T-cell (primary cell): ENCODE measurements at places on chromosomes 5 and 9.

DNA sequence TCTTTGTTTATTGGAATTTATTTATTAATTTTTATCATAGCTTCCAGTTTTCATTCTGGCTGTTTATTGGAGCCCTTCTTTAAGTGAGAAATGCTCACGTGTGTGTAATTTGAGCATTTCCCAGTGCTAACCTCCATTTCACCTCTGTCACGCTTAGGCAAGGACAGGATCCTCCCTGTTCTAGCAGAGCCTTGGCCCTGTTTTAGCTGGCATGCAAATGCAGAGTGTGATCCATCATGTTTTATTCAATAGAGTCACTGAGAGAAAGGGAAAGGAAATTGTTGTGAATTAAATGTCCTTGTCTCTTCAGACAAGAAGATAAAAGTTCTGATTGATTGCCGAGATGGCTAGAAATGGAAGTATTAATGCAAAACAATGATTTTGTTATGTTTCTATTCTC is 137.3 kb upstream of the ACO1 start:
- DNase-seq = no peak

- DNase-seq = no peak
These were observed 23.9 kb upstream of the LPCAT1 start for GRCh38 chr5:1547655-1548054.

DNA sequence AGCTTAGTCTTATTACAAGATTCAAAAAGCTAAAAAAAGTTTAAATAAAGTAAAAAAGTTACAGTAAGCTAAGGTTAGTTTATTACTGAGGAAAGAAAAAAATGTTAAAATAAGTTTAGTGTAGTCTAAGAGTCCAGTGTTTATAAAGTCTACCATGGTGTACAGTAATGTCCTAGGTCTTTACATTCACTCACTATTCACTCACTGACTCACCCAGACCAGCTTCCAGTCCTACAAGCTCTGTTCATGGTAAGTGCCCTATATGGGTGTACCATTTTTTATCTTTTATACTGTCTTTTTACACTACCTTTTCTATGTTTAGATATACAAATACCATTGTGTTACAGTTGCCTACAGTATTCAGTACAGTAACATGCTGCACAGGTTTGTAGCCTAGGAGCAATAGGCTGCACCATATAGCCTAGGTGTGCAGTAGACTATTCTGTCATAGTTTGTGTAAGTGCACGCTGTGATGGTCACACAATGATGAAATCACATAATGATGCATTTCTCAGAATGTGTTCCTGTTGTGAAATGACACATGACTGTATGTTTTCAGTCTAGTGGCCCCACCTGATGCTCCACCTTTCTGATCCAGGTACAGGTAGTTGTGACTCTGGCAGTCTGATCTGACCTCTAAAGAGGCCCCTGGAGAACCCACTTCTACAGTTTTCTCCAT is 45.7 kb downstream of the SNX18 start:
- no peak for DNase-seq

GRCh38 chr5:179762781-179763176 is 30.2 kb downstream of the MAML1 start:
- DNase-seq = no peak

DNA sequence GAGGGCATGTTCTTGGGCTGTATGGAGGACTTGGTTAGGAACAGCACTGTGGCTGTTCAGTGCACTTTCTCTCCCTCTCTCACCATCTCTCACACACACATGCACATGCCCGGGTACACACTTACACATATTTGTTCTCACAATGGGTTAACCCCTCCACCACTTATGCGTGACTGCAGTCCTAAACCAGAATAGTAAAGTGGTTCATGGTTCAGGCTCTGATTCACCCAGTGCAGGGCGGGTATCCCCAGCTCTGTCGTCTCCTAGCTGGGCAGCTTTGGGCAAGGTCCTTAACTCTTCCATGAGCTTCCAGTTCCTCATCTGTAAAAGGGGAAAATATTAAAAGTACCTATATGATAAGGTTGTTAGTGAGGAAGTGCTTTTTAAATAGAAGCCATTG is 45.3 kb upstream of the GALNT10 start:
- no peak for DNase-seq

- DNase-seq = no peak
These were observed 31.4 kb downstream of the SRFBP1 start for GRCh38 chr5:121993191-121993590.

- no peak for DNase-seq
These were observed 24.4 kb upstream of the ZSWIM6 start for GRCh38 chr5:61307611-61308010.

GRCh38 chr9:4902135-4902475 is 83.0 kb upstream of the JAK2 start:
- DNase-seq = no peak

GRCh38 chr9:99073347-99073746 is 31.6 kb upstream of the TGFBR1 start:
- DNase-seq = no peak

DNA sequence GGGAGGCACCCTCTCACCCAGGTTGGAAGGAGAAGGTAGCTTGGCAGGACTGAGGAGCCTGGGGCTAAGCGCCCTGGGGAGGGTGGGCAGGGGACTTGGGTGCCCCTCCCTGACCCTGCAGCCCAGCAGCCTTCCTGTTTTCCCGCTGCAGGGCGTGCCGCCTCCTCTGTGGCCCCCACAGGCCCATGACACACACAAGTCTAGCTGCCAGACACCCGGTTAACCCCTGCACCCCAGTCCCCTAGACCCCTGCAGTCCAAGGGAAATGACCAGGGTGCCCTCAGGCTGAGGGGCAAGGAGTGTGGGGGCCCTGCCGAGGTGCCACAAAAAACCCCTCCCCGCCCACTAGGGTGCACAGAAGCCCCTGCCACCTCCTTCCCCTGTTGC is 33.0 kb downstream of the GOLGA2 start:
- no peak for DNase-seq

- no peak for DNase-seq
These were observed 647.7 kb upstream of the WWC1 start for GRCh38 chr5:167643631-167644280.

GRCh38 chr5:178234750-178235587 is 2.4 kb upstream of the PHYKPL start:
- DNase-seq = peak; percentile 75

GRCh38 chr5:16931334-16932110 is 4.6 kb downstream of the MYO10 start:
- no peak for DNase-seq

DNA sequence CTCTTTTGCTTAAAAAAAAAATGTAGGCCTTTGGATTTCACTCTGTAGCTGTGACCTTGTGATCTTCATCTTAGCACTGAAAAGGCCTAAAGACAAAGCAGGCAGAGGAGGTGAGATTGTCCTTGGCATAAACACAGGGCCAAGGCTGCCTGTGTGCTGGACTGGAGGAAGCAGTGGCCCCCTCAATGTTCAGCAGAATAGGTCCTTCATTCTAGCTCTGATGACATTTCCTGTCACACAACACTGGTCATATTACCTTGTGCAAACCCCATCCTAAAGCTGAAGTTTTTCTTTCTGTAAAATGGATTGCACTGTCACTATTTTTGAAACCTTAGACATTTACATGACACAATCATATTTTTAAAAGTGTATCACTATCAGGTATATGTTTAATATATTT is 147.4 kb downstream of the INSYN2B start:
- no peak for DNase-seq

GRCh38 chr5:54611290-54611951 is 93.9 kb downstream of the SNX18 start:
- no peak for DNase-seq

DNA sequence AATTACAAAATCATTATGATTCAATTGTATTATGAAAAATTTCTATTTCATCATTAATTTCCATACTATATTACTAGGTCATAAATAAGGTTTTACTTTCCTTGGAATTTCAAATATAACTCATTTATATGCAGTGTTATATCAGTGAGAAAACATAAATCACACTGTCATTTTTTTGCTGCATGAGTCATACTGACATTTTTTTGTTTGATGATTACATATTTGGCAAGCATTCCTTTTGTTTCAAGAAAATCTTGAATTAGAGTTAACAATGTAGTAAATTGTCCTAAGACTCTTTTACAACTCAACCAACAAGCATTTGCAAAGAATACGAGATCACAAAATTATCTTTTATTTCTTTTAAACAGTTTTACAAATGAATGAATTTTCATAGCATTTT is 298.4 kb upstream of the SEMA6A start:
- no peak for DNase-seq

DNA sequence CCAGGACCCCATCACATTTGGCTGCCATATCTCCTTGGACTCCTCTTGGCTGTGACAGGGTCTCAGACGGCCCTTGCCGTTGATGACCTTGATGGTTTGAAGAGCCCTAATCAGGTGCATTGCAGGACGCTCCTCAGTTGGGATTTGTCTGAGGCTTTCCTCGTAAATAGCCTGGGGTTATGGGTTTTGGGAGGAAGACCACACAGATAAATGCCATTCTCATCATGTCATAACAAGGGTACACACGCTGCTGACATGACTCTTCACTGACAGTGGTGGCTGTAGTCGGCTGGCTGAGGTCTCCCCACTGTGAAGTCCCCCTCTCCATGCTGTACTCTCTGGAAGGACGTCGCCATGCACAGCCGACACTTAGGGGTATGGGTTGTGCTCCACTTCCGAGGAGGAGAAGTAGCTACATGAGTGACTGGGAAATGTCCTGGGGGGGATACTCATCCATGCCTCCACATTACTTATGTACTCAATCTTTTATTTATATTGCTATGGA is 42.9 kb upstream of the SPTLC1 start:
- DNase-seq = no peak

GRCh38 chr5:136030956-136031611 is 2.3 kb downstream of the TGFBI start:
- DNase-seq = no peak

- DNase-seq = no peak
These were observed 160.6 kb downstream of the COL23A1 start for GRCh38 chr5:178429491-178430185.

DNA sequence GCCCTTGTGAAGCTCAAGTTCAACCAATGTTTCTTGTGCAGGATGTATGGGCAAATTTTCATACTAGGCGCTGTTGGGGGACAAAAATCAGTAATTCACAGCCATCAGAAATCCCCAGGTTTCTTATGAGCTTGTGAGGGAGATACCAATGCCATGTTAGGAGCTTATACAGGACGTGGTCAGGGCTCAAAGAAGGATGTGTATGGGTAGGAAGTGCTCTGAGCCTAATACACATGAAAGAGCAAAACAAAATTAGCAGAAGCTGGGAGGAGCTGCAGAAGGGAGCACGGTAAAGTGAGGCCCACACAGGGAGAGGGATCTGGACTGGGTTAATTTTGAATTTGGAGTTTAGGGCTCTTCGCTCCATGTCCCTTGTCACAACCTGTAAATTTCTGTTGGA is 114.6 kb upstream of the MAP3K1 start:
- no peak for DNase-seq

DNA sequence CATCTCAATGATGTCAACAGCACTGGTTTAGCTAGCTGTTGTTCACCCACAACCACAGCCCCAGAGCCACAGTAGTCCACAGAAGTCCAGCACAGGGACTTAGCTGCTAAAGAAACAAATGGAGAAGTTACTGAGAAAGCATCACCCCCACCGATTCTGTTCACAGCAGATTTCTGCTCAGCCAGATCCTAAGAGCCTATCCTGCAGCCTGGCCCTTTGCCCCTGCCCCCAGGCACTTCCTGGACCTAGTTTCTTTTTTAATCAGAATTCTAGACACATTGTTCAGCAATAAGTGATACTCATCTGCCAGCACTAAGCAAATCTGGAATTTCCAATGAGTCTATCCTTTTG is 7.4 kb downstream of the B4GALT1 start:
- DNase-seq = peak; percentile 82

DNA sequence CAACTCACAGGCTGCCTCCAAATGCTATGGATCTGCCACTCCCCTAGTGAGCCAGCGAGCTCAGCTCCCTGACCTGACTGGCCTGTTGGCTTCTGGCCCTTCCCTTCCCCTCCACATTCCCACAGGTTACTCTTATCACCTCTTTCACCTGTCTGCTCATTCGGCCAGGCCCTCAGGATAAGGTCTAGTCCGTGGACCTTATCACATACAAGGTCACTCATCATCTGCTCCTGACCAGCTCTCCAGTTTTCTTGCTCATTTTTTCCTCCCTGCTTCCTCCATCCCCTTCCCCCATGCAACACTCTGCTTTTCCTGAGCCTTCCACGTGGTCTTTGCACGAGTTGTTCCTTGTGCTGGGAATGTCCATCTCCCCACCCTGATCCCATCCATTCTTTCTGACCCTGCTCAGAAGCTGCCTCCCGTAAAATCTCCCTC is 25.9 kb upstream of the NDST1 start:
- no peak for DNase-seq

DNA sequence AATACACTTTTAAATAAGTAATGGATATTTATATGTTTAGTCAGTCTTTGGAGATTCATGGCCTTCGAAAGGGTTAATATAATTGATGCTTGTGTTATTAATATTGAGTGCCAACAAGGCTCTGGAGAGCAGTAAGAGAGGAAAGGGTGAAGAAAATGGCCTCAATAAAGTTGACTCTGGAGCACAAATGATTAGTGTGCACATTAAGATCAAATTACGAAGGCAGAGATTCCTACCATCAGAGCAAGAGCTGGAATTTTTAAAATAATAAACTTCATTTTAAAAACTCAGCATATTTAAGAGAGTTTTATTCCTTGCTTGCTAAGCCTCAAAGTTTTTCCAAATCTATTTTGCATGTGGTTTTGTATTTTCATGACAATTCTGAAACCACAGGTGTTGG is 14.8 kb downstream of the SLC44A1 start:
- no peak for DNase-seq

GRCh38 chr5:173864126-173865050 is 23.8 kb upstream of the CPEB4 start:
- DNase-seq = no peak

DNA sequence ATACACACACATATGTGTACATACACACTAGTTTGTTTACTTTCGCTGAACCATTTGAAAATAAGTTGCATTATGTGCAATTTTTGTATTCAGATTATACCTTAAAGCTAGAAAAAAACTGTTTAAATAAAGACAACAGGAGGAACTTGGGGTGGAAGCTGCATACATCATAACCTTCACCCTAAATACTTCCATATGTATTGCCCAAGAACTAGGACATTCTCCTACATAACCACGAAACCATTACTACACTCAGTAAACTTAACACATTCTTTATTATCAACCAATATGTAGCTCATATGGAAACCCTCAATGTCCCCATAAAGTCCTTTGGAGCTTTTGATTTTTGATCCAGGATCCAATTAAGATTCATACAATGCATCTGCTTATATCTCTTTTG is 83.3 kb downstream of the GIN1 start:
- DNase-seq = no peak

- no peak for DNase-seq
These were observed 309.2 kb downstream of the CTNND2 start for GRCh38 chr5:11595045-11595444.

DNA sequence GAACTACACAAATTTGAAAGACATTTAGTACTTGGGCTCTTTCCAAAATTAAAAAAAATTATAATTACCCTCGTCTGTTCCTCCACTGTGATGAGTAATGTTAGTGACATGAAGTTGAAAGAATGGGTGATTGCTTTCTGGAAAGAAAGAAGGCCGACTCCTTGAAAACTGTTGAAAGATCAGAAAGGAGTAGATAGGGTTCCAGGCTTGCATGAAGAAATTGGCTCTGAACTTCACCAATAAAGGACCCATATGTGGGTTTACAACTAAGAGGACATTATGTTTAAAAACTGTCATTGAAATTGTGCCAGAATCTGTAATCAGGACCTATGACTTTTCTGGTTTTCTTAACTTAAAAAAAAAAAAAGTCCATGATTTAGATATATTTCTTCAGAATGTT is 20.7 kb upstream of the MOCS2 start:
- DNase-seq = no peak
